ENCODE measurements at places on chromosomes 11 and 22.

DNA sequence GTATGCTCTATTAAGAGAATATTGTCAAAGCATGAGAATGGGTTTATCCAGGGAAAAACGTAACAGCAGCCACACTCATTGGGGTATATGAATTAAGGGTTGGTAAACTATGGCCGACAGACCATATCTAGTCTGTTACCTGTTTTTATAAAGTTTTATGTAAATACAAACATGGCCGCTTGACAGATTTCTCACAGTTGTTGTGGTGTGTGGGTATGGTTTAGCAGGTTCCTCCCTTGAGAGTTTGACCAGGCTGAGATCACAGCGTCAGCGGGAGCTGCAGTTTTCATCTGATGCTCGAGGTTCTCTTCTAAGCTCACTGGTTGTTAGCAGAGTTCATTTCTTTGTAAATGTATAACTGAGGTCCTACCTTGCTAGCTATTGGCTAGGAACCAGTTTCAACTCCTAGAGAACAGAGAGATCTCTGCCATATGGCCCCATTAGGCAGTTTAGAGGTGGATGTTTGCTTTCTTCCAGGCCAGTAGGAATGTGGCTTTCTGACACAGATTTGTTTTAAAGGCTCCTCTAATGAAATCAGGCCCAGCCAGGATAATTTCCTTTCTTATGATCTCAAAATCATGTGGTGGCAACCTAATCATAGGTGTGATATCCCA is 45.5 kb upstream of the GRIK4 start:
- DNase-seq, result no peak

DNA sequence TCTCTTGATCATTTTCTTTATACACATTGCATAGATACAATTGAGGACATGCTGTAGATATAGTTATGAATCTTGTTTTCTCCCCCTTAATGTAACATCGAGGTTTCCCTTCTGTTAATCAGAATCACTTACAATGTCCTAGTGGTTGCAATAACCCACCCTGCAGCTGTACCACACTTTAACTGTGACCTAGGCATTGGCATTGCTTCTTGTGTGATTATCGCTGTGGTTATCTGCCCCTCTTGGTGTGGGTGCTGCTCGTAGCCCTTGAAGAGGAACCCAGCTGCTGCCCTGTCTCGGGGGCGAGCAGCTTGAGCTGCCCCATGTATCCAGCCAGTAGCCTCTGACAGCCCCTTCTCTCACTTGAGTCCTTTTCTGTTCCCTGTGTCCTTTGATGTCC is 1.5 kb downstream of the DGAT2 start:
- no peak for DNase-seq

DNA sequence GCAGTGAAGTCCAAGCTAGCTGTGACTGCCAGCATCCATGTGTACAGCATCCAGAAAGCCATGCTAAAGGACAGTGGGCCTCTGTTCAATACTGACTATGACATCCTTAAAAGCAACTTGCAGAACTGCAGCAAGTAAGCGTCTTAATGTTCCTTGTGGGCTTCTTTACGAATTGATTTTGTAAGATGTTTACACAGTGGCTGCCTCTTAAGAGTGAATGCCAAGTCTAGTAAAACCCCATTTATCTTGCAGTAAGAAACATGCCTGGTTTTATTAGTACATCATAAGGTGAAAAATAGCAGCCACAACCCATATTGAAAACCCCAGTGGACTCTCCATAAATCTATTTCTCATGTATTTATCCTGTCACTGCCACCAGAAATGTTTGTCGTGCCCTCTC is 20.5 kb downstream of the POLD3 start:
- DNase-seq, result no peak

- no peak for DNase-seq
These were observed 30.9 kb downstream of the POLR3H start for GRCh38 chr22:41513391-41513790.

DNA sequence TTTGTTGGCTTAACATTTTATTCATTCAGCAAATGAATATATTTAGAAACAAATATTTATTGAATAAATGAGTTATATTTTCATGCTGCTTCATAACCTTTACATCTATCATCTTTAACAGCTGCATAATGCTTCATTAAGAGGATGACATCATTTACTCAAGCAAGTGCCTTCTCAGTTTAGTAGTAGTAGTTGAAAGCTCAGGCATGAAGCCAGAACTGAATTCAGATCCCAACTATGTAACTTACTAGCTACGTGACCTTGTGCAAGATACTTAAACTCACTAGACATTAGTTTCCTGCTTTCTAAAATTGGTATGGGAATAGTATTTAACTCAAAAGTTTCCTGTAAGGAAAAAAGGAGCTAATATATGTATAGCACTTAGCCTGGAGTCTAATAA is 90.3 kb downstream of the TMPRSS5 start:
- no peak for DNase-seq

DNA sequence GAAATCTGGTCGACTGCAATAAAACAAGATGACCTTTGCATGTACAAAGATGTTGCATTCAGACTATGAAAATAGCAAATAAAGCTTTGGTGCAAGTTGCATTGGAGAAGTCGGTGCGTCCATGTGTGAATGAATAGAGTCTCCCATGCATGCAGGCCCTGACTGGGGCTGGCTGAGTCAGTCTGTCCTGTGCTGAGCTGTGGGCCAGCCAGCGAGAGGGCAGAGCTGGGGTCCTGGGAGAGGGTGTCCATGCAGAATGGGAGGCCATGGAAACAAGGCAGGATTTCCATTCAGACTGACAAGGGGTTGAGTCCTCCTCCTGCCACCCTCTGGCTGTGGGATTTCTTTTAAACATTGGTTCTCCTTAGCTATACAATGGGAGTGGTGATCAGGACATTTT is 2.3 kb upstream of the CRYBB3 start:
- DNase-seq, result no peak

- DNase-seq, result no peak
These were observed 1.1 kb upstream of the IGLL5 start for GRCh38 chr22:22886546-22886945.

DNA sequence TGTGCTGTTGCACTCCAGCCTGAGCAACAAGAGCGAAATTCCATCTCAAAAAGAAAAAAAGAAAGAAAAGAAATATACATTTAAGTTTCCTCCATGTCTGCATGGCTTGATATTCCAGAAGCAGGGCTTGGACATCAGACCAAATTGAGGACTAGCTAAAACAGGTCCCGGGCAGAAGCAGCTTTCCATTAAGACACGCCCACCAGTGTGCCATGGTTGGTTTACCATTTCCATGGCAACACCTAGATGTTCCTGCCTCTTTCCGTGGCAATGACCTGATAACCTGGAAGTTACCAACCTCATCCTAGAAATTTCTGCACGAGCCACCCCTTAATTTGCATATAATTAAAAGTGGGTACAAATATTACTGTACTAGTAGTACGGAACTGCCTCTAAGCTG is 111.3 kb downstream of the NAT10 start:
- DNase-seq, result no peak

GRCh38 chr11:25587496-25587895 is 744.4 kb upstream of the ANO3 start:
- no peak for DNase-seq

- DNase-seq, result no peak
These were observed 357.2 kb downstream of the OPCML start for GRCh38 chr11:133175103-133175502.

DNA sequence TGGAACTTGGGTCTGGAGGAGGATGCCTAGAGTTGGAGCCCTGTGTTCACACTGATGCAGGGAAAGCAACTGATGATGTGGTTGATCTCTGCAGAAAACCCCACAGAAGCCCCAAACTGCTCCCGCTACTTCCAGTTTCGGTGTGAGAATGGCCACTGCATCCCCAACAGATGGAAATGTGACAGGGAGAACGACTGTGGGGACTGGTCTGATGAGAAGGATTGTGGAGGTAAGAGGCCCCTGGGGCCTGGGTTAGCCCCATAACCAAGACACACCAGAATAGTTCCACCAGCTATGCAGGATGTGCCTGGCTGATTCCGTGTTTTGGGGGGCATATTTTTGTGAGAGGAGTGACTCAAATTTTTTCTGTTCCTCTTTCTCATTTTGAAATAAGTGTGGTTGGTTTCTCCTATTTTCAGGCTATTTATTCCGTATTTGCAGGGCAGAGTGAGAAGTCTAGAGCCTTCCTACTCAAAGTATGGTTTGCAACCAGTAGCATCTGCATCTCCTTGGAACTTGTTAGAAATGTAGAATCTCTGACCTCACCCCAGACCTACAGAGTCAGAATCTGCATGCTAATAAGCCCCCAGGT is 137.3 kb upstream of the SORL1-AS1 start:
- no peak for DNase-seq

DNA sequence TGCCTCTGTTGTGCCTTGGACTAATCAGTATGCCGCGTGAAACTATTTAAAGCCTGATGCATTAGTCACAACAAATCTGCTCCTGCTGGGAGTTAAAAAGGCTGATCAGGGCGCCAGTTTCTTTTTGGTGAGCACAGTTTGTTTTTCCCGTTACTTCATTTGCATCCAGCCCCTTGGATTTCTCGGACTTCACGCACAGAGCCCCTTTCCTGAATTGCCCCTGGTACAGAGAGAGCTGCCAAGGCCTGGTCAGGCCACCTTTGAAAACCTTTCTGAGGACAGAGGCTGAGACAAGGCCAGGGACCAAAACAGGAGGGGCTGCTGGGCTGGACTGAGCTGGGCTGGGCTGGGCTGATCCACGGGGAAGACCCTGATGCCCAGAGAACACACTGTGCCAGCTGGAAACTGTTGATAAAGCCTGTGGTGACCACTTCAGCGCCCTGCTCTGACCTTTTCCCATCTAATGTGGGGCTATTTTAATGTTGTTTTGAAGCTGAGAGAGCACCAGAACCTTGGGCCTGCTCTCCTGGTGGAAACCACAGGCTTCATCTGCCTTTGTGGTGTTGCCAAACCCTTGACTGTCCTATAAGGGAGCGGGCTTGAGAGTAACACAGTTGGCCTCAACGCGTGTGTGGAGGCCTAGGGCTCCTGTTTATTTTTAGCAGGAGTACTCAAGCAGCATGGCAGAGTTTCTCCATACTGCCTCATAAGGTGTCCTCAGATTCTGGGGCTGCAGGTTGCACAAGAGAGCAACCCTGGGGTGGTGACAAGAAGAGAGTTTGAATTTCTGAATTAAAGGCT is 44.2 kb downstream of the NAV2 start:
- no peak for DNase-seq

DNA sequence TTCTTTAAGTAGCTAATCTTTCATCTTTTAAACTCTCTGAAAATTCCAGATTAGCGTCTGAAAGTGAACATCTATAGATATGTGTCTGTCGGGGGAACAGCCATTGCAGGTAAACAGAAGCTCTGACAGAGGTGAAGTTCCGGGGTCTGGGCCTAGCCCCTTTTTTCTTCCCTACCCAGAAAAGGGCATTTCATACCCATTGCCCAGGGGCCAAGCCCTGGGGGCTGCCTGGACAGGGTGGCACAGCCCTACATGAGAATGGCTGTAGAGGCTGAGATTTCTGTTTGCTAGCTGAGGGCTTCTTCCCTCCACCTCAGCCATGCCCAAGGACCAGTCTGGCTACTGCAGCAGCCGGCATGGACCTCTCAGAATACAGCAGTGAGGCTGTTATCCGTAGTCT is 327.0 kb upstream of the PLET1 start:
- DNase-seq, result no peak

- DNase-seq, result no peak
These were observed 88.9 kb upstream of the DDI1 start for GRCh38 chr11:103947546-103947919.

GRCh38 chr11:68315171-68315920 is 3.0 kb downstream of the LRP5 start:
- DNase-seq, result no peak

GRCh38 chr11:78202733-78203167 is 14.0 kb downstream of the USP35 start:
- DNase-seq, result no peak

DNA sequence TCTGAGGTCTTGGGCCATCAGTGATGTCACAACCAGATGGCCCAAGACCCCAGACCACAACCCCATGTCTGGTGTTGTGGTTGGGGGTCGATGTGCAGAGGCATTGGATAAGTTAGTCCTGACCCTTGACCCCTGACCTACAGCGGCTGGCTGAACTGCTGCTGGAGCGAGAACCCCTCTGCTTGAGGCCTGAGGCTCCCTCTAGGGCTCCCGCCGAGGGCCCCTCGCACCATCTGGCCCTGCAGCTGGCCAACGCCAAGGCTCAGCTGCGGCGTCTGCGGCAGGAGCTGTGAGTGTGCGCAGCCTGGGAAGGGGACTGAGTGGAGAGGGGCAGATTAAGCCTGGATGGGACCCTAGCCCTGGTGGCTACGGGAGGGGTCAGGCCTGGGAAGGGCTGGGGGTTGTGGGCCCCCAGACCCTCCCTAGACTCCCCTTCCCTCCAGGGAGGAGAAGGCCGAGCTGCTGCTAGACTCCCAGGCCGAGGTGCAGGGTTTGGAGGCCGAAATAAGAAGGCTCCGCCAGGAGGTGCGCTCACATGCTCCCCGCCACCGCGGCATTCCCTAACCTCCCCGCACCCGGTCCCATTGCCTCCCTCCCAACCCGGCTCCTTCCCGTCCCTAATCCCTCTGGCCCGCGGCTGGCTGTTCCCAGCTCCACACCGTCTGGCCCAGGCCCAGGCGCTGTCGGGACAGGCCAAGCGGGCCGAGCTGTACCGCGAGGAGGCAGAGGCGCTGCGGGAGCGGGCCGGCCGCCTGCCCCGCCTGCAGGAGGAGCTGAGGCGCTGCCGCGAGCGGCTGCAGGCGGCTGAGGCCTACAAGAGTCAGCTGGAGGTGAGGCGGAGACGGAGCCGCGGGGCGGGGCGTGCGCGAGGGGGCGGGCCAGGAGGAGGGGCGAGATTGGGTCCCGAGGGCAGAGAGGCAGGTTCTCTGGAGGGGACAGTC is 2.1 kb downstream of the CCDC88B start:
- no peak for DNase-seq

- DNase-seq, result no peak
These were observed 31.0 kb downstream of the TPCN2 start for GRCh38 chr11:69079661-69080256.

DNA sequence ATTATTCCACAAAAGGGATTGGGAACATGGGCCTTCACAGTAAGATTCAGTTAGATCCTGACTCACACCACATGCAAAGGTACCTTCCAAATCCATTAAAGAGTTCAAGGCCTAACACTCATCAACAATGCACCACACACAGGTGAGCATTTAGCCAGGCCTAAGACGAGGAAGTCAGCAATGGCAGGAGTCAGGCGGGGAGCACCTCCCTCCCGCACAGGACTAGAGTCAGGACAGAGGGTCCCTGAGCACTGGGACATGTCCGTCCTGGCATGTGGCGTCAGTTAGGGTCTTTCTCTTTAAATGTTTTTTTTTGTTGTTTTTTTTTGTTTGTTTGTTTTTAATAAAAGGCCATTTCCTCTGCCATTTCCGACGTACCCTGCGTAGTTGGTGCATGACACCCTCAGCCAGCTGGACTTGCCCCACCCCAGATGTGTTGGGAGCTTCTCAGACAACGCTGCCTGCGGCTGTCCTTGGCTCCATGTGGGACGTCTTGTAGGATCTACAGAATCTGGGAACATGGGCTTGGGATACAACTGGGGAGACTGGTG is 1458.6 kb downstream of the BRD1 start:
- DNase-seq, result no peak

DNA sequence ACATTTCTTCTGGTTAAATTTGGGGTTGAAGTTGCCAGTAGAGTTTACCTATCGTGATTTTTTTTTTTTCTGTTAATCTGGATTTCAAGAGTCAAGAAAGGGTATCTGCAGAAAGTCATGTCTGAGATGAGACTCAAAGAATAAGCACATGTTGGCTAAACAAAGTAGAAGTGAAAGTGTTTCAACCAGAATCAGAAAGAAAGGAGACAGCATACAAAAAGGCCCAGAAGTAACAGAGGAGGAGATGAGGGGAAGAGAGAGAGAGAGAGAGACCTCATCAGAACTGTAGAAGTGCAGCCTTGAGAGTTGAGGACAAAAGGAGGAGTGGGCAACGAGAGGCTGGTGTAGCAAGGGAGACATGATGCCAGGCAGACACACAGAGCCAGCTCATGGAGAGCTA is 54.9 kb downstream of the SVIP start:
- no peak for DNase-seq
